ENCODE measurements at places on chromosomes 7 and 10.

- no peak for DNase-seq
Observed at GRCh38 chr7:326809-327232, 36.9 kb downstream of the FOXL3 start.

- DNase-seq = no peak
Observed at GRCh38 chr10:73289958-73290357, 37.5 kb upstream of the MRPS16 start.

GRCh38 chr10:69247313-69247710 is 27.2 kb downstream of the HKDC1 start:
- no peak for DNase-seq

DNA sequence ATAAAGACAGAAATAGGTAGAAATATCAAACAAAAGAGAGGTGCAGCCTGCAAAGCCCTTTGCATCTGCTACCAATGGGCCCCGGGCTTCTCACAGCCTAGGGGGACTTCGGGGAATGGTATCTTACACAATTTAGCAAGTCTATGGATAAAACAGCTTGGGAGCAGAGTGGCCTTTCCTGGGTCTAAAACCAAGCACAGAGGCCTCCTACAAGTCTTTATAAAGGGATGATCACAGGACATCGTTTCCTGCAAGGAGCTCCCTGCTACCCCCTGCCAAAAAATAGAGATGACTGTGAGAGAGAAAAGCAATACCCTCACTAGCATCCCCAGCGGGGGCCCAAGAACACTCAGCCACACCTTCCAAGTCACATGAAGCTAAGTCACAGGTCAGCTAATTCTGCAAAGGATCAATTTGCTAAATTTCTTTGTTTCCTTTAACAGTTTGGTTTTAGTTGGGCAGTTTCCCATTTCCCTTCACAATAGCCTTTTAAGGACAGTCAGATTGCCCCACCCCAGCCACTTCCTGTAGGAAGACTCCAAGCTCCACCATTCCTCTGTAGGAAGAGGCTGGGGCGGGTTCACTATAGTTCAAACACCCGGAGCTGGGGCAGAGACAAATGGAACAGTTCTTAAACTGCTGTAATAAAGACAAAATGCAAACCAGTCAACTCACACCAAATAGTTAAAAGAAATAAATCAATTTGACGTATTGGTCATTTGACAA is 105.5 kb downstream of the SLIT1 start:
- no peak for DNase-seq

GRCh38 chr7:24843821-24844434 is 86.7 kb upstream of the GSDME start:
- no peak for DNase-seq

DNA sequence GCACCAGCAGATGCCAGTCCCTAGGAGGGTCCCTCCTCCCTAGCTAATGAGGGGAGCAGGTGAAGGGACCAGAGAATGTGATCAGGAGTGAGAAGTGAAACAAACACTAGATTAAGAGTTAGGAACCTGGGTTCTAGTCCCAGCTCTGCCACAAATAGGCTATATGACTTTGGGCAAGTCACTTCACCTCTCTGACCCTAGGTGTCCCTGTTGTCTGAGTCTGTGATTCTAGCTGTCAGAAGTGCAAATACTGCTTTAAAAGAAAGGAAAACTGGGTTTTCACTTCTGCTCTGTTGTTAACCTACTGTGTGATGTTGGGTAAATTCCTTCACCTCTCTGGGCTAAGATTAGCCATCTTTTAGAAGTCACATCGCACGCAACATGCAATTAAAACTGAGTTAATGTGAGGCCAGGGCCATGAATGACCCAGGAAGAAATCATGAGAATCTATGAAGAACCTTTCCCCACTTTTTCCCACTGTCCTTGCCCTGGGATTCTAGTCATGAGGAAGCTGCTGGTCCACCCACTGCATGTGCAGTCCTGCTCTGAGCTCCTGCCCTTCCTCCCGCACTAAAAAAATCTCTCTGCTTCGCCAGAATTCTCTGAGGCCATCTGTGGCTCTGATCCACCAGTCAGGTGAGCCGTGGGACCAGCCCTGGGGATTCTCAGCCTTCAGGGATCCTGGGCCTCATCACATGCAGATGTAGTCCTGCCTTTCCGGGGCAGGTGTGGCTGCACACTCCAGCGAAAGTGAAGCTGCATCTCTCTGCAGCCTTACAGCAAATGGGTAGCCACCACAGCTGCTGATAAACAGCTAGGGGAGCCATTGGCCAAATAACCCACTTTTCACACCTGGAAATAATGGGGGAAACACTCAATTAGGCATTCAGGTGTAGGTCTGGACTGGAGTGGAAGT is 181.7 kb downstream of the PLXNA4 start:
- no peak for DNase-seq

- no peak for DNase-seq
Observed at GRCh38 chr7:116315293-116315692, 105.0 kb downstream of the TES start.

Data from NCI-H2227 treated with DMSO at 0.1 percent for 48 hours (cell line).